ENCODE measurements at places on chromosomes 11 and 22.

GRCh38 chr11:59818572-59818971 lies 8.0 kb upstream of the MRPL16 start:
- DNase-seq, result no peak

DNA sequence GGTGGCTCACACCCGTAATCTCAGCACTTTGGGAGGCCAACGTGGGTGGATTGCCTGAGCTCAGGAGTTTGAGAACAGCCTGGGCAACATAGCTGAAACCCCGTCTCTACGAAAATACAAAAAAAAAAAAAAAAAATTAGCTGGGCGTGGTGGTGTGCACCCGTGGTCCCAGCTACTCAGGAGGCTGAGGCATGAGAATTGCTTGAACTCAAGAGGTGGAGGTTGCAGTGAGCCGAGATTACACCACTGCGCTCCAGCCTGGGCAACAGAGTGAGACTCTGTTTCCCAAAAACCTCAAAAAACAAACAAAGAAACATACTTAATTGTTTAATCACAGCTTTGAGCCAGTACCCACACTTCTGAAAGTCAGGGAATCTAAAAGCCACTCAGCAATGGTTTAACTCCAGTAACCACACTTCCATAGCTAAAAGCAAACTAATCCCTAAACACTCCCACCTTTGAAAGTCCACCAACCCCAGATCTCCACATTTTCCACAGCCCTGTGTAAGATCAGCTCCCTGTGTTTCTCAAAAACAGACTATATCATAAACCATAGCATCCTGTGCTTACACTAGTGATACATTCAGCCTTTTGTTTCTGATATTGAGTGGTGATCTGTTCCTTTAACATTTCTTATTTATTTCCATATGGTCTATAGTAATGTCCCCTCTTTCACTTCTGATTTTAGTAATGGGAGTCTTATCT lies 4.9 kb upstream of the OR2AT4 start:
- DNase-seq, result no peak

DNA sequence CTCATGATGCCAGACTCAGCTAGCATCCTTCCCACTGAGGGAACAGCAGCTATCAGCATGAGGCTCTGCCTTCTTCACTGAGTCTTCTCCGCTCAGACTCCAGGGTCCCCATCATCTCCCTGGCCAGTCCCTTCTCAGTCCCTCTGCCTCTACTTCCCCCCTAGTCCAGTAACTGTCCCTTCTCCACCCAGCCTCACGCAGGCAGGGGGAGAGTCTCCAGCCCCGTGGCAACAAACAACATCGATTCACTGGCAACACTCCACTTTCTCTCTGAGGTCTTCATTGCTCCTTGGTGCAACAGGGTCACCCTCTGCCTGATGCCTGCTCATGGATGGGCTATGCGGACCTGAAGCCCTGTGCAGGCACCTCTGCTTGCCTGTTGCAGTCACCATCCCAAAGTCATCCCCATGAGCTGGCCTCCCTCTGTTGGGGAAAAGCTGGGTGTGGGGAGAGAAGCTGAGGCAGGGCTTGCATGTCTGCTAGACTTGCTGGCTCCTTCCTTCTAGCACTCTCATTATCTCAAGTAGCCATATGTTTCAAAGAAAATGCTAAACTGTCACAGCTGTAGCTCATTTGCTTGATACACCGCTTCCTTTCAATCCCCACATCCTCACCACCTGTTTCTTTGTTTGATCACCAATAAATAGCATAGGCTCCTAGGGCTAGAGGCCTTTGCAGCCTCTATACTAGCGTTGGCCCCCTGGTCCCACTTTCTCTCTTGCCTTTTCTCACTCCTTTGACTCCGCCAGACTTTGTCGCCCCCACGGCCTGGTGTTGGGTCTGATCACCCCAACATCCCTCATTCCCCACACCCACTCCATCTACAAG lies 4.3 kb upstream of the BCR start:
- peak; percentile 13 for DNase-seq

DNA sequence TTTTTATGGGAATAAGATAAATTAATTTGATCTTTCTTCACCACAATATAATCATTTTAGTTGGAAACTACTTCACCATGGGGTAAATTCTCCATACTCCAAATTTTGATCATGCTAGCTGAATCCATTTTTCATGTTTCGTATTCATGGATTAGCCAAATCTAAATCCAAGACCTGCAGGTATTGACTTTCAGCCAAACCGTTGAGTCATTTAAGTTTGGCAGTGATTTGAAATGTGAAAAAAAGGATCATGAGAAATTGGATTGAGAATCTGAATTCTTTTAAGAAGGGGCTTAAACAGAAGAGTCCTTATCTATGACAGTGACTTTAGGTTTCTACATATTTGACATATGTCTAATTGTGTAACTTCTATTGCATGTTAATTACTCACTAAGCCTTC lies 5.3 kb downstream of the GAS2 start:
- DNase-seq, result no peak

- DNase-seq, result no peak
Measured at GRCh38 chr11:69968396-69969347, 109.4 kb upstream of the ANO1 start.

DNA sequence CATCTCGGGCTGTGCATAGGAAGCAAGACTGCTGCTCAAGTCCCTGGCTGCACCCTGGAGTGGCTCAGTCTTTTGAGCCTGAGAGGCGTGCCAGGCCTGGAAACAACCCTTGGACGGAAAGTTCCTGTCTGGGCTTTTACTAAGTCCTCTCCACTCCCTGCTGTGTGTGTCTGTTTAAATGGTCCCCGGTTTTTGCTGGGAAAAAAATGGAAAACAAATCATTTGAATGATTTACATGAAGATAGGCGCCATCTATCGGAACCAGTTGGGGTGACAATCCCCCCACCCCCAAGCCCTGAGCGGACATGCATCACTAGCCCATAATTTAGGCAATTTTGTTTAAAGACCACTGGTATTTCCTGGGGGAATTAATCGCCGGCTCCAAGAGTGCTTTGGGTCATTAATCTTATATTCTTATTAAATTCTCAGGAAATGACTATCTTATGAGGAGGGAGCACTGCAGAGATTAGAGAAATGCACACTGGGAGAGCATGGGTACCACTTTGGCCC lies 2.7 kb upstream of the GAB2 start:
- peak; percentile 18 for DNase-seq

GRCh38 chr22:24984122-24984521 lies 31.6 kb downstream of the KIAA1671 start:
- no peak for DNase-seq

- DNase-seq, result no peak
Measured at GRCh38 chr11:121587182-121587581, 134.4 kb upstream of the SORL1-AS1 start.

- DNase-seq, result peak; percentile 37
Measured at GRCh38 chr22:19723983-19724827, 866 bp downstream of the GP1BB start.

GRCh38 chr11:40100162-40100553 lies 1359.3 kb downstream of the LRRC4C start:
- DNase-seq, result no peak

GRCh38 chr11:46948378-46949131 lies 12.0 kb downstream of the CSTPP1 start:
- DNase-seq, result no peak

DNA sequence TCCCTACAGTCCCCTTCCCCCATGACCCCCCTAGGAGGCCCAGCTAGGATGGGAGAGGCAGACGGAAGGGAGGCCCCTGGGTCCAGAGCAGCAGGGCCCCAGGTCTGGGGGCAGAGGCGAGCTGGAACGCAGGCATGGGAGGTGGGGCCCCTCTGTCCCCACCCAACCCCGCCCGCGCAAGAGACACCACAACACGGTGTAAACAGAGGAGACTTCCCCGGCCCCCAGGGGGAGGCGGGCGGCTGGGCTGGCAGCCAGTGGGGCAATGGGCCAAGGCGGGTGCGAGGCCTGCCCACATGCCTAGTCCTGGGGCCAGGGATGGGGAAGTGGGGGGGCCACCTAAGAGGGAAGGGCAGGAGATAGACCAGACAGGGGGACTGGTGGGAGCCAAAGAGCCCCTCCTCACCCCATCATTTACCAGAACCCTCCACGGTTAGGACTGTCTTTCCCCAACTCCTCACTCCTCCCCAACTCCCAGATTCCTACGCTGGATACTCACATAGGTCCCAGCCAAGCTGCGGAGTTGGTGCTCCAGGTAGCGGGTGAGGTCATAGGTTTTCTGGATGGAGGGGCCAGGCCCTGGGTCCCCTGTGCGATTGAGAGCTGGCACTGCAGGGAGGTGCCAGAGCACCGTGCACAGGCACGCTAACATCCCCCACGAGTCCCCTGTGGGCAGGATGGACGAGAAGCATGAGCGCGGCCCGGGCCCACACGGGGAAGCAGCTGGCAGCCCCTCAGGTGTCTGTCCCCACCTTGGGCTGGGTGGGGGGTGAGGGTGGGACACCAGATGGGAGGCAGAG lies 6.2 kb downstream of the CLCF1 start:
- DNase-seq, result no peak

GRCh38 chr11:64765291-64765850 lies 5.6 kb upstream of the PYGM start:
- DNase-seq, result no peak

DNA sequence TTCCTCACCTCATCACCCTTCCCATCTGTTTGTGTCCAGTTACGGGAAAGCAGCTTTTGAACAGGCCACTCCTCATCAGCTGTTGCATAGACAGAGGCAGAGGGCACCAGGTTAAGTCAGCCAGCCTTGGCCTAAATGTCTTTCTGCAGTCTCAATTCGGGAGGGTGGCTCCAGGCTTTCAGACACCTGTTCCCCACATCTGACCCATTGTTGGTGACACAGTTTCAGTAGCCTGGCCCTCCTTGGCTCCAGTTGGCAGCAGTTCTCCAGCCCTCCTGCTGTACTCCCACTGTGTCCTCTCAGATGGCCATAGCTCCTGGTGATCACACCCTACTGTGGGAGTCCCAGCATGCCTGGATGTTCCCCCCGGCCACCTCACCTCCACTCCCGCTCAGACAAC lies 70.8 kb upstream of the MYOD1 start:
- no peak for DNase-seq

DNA sequence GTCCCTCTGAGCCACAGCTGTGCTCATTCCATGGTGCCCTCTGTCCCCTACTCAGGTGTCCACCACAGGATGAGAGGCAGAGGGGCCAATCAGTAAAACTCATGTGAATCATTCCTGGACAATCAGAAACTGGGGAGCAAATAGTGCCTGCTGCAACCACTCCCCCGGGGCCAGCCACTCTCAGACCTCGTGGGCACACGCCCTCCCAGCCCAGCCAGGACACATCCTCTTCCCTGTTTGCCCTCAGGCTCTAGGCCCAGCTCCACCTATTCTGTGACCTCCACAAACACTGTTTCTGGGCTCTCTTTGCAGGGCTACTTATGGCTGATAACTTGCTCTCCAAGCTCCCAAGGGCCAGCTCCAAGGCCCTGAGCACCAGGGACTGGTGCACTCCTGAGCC lies 14.0 kb upstream of the KCTD14 start:
- no peak for DNase-seq

DNA sequence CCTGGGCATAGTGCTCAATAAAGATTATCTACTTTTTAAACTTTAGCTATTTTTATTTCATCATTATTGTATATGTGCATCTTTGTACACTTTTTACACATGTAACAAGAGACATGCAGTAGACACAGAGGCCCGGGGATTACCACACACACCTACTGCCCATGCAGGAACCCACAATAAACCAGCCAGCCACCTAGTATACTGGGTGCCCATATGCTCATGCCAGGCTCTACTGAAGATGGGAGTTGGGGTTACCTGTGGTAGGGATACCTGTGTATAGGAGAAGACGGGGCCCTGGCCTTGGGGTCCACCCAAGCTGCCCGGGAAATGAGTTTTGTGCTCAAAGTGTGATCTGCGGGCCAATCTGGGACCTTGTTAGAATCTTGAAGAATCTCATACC lies 31.2 kb upstream of the P2RY2 start:
- DNase-seq, result no peak

DNA sequence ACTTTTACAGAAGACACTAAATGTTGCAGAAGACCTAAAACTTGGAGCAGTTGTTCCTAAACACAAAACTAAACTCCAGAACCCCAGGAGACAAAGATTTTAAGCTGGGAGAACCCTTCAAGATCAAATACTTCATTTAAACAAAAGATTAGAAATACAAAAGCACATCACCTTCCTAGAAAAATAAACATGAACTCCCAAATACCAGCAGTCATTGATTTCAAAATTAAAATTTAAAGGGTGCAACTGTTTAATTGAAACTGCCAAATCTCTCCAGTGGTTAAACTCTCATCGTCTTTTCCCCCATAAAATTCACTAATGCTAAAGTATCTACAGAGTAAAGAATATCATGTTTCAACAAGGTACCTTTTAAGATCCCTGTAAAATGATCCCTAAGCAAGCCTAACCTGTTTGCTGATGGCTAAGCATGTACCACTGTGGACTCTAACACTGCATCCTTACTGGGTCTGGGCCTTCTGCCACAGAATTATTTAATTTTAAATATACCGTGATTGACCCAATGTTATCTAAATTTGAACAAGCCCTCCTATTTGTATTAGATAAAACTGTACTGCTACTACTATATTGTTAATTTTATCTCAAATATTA lies 53.7 kb upstream of the CCDC34 start:
- DNase-seq, result no peak

GRCh38 chr22:36027935-36028645 lies 534 bp downstream of the RBFOX2 start:
- DNase-seq, result no peak

DNA sequence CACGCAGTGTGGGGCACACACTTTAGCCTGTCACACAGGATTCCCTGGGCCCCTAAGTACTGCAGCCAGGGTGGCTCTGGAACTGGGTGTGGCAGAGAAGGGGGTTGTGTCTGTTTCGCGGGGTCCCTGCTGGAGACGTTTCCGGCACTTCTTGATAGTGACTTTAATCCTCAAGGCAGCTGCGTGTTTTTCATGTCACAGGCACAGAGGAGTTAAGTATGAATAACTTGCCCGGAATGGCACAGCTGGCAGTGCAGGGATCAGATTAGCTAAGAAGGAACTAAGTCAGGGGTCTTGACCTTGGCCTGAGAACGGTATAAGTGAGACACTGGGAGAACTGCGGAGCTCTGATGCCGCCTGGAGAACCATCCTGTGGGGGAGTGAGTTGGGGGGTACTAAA lies 7.5 kb upstream of the KRTAP5-7 start:
- no peak for DNase-seq

DNA sequence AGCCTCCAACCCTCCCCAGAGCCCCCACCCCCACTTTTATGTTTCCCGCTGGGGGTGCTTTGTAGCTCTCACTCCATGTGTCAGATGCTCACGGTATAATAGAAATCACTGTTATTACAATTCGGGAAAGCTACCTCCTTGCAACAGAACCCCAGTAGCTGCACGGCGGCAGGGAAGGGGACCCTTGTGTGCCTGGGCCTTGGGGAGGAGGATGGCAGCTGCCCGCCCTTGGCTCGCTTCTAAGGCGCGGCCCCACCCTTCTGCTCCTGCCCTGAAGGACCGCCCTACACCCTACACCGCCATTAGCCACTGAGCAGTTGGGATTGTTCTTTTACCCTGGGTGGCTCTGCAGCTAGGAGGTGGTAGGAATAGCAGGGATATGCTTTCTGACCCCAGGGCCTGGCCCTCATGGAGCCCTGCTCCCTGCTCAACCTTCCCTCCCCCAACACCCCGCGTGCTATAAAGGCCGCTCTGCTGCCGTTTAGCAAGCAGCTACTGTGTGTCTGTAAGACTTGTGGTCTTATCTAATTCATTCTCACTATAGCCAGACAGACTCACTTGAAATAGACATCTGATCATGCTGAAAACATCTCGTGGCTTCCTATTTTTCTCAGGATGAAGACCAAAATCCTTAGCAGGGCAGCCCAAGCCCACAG lies 219.7 kb downstream of the CEP164 start:
- DNase-seq, result no peak
